ENCODE measurements at places on chromosomes 3 and 15.

DNA sequence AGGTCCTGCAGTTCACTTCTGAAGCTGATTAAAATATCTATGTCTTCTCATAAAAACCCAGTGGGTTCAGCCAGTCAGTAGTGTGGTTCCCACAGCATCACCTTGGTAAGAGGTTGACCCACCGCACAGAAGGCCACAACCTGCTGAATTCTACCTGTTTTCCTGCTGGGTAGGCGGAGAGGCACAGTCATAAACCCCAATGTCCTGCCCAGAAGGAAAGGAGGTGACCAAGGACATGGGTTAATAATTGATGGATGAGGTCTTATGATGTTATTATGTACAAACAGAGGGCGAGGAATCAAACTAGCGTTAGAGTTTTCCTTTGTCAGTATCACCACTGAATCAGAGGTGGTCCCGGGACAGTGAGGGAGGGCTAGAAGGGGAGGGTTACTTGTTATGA is 27.8 kb downstream of the CA12 start:
- DNase-seq = no peak

- no peak for DNase-seq
Measured at GRCh38 chr3:52777959-52778805, 783 bp downstream of the ITIH1 start.

DNA sequence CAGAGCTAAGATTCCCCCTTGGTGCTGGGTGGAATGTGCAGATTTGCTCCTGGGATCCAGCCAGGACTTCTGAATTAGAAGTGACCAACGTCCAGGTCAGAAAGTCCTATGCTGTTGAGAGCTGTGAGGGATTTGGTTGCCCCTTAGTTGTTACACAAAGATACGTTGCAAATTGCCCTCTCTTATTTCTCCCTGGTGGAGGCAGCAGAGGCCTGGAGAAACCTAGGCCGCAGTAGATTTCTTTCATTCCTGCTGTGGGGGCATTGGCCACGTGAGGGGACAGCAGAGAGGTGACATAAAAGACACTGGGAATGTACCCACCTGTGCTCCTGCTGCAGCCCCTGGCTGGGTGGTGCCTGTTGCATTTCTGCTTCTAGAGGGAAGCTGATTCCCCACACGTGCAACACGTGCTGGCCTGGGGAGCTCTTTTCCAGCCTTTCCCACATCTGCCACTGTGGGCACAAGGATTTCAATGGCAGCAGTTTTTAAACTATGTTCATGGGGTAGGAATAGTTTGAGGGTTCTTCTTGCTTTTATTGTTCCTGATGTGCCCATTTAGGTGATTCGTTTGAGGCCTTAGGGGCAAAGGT is 65.7 kb downstream of the SYNM start:
- no peak for DNase-seq

- DNase-seq = no peak
Measured at GRCh38 chr3:78455712-78456433, 1311.9 kb downstream of the ROBO1 start.

- DNase-seq = no peak
Measured at GRCh38 chr3:39501968-39502837, 34.7 kb downstream of the MOBP start.

- no peak for DNase-seq
Measured at GRCh38 chr3:49593041-49593440, 38.8 kb downstream of the BSN start.

DNA sequence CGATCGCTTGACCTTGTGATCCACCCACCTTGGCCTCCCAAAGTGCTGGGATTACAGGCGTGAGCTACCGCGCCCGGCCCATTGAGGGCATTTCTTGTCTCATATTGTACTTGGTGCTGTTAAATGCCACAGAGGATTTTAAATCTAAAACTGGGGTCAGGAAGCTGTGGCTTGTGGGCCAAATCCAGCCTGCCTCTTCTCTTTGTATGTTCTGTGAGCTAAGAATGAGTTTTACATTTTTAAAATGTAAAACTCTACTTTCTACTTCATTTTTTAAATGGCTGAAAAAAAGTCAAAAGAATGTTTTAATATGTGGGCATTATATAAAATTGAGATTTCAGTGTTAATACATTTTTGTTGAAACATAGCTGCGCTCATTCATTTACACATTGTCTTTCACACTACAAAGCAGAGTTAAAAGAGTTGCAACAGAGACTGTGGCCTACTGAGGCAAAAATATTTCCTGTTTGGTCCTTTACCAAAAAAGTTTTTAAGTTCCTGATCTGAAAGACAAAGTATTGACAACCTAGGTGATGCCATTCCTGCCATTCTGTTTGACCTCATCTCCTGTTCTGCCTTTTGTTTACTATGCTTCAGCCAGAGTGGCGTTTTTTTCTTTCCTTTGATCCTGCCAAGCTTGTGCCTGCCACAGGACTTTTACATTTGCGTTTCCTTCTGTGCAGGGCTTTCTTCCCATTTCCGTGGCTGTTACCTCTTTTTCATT is 50.4 kb downstream of the PDCD6IP start:
- DNase-seq = no peak

GRCh38 chr15:84082739-84083138 is 152.8 kb upstream of the GOLGA6L4 start:
- DNase-seq = no peak
